ENCODE measurements at places on chromosomes 2 and 18.
A peak's percentile ranks its signal among the peaks of the same experiment; 100 is the strongest.

DNA sequence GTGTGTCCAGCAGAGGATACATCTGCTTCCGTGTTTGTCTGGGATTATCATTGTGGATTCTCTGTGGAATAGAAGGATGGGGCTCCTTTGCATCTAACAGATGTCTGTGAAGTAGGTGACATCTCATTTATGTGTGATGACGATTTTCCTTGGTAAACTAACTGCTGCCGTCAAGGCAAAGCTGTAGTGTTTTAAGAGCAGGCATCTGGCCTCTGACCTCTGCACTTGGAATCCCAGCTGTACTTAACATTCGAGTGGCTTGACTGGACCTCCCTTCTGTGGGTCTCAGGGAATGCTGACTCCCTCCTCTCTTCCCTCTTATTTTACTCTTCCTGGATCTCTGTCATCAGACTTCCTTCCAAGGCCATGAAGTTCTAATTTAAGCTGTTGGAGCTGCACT lies 56.4 kb downstream of the DCDC2C start:
- H3K36me3 ChIP-seq: no peaks in the 10 kb centered on the region
- no peak overlapping the region for H3K4me3 ChIP-seq
- no peak overlapping the region for H3K27ac ChIP-seq

GRCh38 chr2:137291836-137292570 lies 526.7 kb downstream of the THSD7B start:
- no peak overlapping the region for H3K27ac ChIP-seq
- DNase-seq: no peak
- no peak overlapping the region for H3K4me3 ChIP-seq
- no peaks in the 10 kb centered on the region for H3K4me1 ChIP-seq

DNA sequence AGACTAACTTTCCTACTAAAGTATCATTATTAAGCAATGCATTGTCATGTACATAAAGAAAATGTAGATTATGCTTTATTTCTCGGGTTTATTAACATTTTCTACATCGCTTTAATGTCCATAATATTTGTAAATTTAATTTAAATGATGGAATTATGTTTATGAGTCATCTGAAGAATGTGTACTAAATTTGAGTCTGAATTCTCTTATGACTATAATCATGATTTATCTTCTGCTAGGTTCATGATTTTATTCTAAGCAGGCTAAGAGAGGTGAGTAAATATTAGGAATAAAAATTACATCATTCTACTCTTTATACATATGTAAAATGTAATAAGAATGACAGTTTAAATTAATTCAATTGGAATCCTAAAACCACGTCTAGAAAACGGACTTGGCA lies 206.3 kb upstream of the NOL4 start:
- H3K4me3 ChIP-seq: no peak overlapping the region
- no peak overlapping the region for H3K27ac ChIP-seq
- H3K36me3 ChIP-seq: no peaks in the 10 kb centered on the region
- DNase-seq: no peak
- H3K27me3 ChIP-seq: no peaks in the 10 kb centered on the region

GRCh38 chr2:230162981-230163380 lies 56.8 kb downstream of the SP110 start:
- no peaks in the 10 kb centered on the region for H3K27me3 ChIP-seq
- H3K36me3 ChIP-seq: peaks cover 19% of the 10 kb centered on the region
- H3K4me1 ChIP-seq: peaks cover 2% of the 10 kb centered on the region
- H3K27ac ChIP-seq: no peak overlapping the region

DNA sequence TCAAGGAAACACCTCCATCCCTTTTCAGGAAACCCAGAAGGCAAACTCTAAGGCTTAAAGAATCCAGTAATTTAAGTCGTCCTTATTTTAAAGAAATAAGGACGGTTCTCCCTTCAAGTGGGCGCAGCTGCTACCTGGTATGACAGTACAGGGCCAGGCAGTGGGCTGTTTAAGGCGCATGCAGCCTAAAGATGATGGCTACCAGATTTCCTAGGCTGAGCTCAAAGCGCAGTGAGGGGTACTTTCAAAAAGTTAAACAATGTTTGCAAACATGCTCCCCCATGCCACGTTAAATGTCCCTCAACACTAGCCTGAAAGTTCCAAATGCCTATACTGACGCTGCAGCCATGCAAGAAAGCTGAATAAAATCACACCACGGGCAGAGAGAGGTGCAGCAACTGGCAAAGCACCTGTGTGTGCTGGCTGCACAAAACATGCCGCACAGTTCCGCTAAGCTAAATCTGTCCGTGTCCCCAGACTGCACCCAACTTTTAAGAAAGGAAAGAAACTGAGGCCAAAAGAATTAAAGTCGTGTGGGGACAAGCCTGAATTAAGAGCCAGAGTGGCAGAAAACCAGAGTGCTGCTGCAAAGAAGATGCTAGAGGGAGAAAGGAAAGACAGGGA lies 583 bp downstream of the HIBCH start:
- H3K27me3 ChIP-seq: no peaks in the 10 kb centered on the region
- DNase-seq: peak; percentile 36
- H3K4me3 ChIP-seq: peak overlapping the region; percentile 87
- H3K36me3 ChIP-seq: peaks cover 4% of the 10 kb centered on the region
- H3K4me1 ChIP-seq: peaks cover 55% of the 10 kb centered on the region
- H3K27ac ChIP-seq: peak overlapping the region; percentile 94

GRCh38 chr2:203685081-203685621 lies 21.3 kb upstream of the CD28 start:
- no peak overlapping the region for H3K27ac ChIP-seq
- no peak overlapping the region for H3K4me3 ChIP-seq
- no peaks in the 10 kb centered on the region for H3K27me3 ChIP-seq
- no peaks in the 10 kb centered on the region for H3K36me3 ChIP-seq

DNA sequence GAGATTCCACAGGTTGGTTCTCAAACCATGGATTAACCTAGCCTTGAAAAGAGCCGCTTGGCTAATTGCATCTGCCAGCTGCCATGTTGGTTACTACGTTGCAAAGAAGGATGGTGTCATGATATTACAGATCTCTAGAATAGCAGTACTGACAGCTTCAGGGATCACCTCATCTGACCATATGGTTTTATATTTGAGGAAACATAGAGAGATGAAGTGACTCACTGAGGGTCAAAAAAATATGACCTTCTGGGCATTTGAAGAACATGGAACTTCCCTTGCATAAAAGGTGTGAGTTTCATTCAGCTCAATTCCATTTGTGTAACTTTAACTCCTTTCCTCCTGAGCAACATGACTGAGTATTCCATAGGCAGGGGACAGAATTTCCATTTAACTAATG lies 242.3 kb downstream of the SETBP1 start:
- no peak for DNase-seq
- H3K27ac ChIP-seq: no peak overlapping the region
- peaks cover 3% of the 10 kb centered on the region for H3K4me1 ChIP-seq
- H3K36me3 ChIP-seq: no peaks in the 10 kb centered on the region
- H3K27me3 ChIP-seq: peaks cover 2% of the 10 kb centered on the region
- no peak overlapping the region for H3K4me3 ChIP-seq

GRCh38 chr2:133942398-133942797 lies 311.5 kb upstream of the MGAT5 start:
- no peak for DNase-seq
- H3K27me3 ChIP-seq: peaks cover 5% of the 10 kb centered on the region
- no peaks in the 10 kb centered on the region for H3K36me3 ChIP-seq
- H3K27ac ChIP-seq: no peak overlapping the region

DNA sequence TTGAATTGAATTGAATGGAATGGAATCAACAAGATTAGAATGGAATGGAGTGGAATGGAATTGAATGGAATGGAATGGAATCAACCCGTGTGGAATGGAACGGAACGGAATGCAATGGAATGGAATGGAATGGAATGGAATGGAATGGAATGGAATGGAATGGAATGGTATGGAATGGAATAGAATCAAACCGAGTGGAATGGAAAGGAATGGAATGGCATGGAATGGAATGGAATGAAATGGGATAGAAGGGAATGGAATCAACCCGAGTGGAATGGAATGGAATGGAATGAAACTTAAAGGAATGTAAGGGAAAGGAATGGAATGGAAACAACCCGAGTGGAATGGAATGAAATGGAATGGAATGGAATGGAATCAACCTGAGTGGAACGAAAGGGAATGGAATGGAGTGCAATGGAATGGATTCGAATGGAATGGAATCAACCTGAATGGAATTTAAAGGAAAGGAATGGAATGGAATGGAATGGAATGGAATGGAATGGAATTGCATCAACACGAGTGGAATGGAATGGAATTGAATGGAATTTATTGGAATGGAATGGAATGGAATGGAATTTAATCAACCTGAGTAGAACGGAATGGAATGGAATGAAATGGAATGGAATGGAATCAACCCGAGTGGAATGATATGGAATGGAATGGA lies 1146.6 kb downstream of the RPIA start:
- DNase-seq: no peak
- H3K27me3 ChIP-seq: no peaks in the 10 kb centered on the region
- no peak overlapping the region for H3K27ac ChIP-seq
- H3K36me3 ChIP-seq: peaks cover 17% of the 10 kb centered on the region
- H3K4me3 ChIP-seq: no peak overlapping the region
- no peaks in the 10 kb centered on the region for H3K4me1 ChIP-seq

- peaks cover 13% of the 10 kb centered on the region for H3K27me3 ChIP-seq
- no peak overlapping the region for H3K27ac ChIP-seq
- H3K4me3 ChIP-seq: no peak overlapping the region
Measured at GRCh38 chr2:15745907-15746702, 154.4 kb downstream of the DDX1 start.

GRCh38 chr2:96344011-96344410 lies 8.4 kb downstream of the NCAPH start:
- H3K36me3 ChIP-seq: peaks cover 68% of the 10 kb centered on the region
- H3K4me3 ChIP-seq: no peak overlapping the region
- peaks cover 67% of the 10 kb centered on the region for H3K4me1 ChIP-seq
- H3K27me3 ChIP-seq: no peaks in the 10 kb centered on the region
- DNase-seq: peak; percentile 77

DNA sequence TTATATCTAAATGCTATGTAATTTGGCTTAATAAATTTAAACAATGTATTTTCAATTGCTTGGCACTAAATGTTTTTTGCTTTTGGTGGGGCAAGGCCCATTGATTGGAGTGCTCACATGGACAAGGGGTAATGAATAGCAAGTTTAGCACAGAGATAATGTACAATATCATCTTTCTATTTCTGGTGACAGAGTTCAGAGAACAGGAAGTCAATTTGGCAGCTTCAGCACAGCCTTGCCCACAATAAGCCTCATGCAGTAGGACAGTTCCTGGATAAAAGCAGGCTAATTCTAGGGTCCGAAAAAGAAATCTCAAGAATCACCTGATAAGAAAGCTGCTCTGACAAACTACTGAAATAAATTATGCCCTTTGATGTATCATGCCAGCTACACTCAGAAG lies 443.9 kb upstream of the FSHR start:
- H3K27me3 ChIP-seq: no peaks in the 10 kb centered on the region
- no peak overlapping the region for H3K27ac ChIP-seq
- no peaks in the 10 kb centered on the region for H3K36me3 ChIP-seq
- no peaks in the 10 kb centered on the region for H3K4me1 ChIP-seq
- no peak overlapping the region for H3K4me3 ChIP-seq

- DNase-seq: no peak
- H3K4me1 ChIP-seq: no peaks in the 10 kb centered on the region
- no peaks in the 10 kb centered on the region for H3K36me3 ChIP-seq
- no peak overlapping the region for H3K27ac ChIP-seq
Measured at GRCh38 chr2:124254621-124255020, 229.5 kb downstream of the CNTNAP5 start.

- no peaks in the 10 kb centered on the region for H3K27me3 ChIP-seq
- H3K4me3 ChIP-seq: no peak overlapping the region
- DNase-seq: no peak
- peaks cover 10% of the 10 kb centered on the region for H3K4me1 ChIP-seq
- H3K36me3 ChIP-seq: no peaks in the 10 kb centered on the region
Measured at GRCh38 chr2:161063946-161064306, 96.3 kb upstream of the TANK start.

DNA sequence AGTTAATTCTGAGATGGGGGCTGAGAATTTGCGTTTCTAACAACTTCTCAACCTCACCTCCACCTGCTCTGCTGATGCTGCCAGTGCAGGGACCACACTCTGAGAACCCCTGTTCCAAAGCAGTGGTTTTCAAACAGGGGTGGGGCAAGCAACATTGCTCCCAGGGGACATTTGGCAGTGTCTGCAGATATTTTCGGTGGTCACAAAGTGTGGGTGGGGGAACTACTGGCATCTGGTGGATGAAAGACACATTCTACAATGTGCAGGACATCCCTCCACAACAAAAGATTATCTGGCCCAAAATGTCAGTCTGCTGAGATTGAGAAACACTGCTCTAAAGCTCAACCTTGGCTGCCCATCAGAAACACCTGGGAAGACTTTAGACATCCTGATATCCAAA lies 188.7 kb upstream of the SATB2 start:
- peaks cover 4% of the 10 kb centered on the region for H3K27me3 ChIP-seq
- no peak overlapping the region for H3K27ac ChIP-seq
- H3K4me1 ChIP-seq: no peaks in the 10 kb centered on the region
- H3K36me3 ChIP-seq: no peaks in the 10 kb centered on the region
- DNase-seq: no peak

DNA sequence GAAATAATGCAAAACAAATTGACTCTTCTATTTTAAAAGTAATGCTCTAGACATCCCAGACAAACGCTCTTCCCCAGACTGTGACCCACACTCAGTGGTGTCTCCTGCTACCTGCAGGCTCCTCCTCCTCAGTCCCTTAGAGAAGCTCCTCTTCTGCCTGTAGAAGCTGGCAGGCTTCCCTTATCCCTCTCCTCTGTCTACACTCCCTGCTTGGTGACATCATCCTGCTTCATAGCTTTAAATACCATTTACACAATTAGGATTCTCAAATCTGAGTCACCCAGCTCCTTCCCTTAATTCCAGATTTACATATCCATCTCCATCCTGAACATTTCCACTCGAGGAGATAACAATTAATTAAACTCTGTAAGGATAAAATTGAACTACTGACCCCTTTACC lies 167.9 kb downstream of the FBXO15 start:
- no peaks in the 10 kb centered on the region for H3K36me3 ChIP-seq
- no peak overlapping the region for H3K27ac ChIP-seq
- H3K4me1 ChIP-seq: no peaks in the 10 kb centered on the region

DNA sequence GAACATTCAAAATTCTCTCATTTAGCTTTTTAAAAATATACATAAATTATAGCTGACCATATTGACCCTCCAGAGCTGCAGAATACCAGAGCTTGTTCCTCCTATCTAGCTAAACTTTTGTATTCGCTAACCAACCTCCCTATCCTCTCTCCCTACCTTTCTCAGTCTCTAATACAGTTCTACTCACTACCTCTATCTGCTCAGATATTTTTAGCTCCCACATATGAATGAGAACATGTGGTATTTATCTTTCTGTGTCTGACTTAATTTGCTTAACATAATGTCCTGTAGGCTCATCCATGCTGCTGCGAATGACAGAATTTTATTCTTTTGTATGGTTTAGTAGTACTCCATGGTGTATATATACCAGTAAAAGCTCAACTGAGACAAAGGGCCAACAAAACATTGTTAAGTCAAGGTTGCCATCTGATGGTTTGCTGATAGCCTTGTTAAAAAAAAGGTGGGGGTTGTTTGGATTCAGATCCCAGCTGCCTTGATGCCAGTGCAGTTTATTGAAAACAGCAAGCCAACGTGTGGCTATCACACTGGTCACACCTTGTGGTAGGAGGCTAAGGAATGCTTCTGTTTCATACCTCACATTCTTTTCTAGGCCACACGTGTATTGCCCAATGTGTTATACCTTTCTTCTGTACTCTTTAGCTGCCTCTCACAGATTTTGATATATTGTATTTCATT lies 101.5 kb downstream of the VWA3B start:
- no peak for DNase-seq
- no peak overlapping the region for H3K27ac ChIP-seq
- no peak overlapping the region for H3K4me3 ChIP-seq
- peaks cover 7% of the 10 kb centered on the region for H3K27me3 ChIP-seq
- H3K4me1 ChIP-seq: no peaks in the 10 kb centered on the region
- no peaks in the 10 kb centered on the region for H3K36me3 ChIP-seq

- H3K36me3 ChIP-seq: no peaks in the 10 kb centered on the region
- no peak overlapping the region for H3K4me3 ChIP-seq
- H3K4me1 ChIP-seq: peaks cover 4% of the 10 kb centered on the region
Measured at GRCh38 chr2:33068261-33068660, 121.5 kb downstream of the LTBP1 start.

Data from activated CD4-positive, alpha-beta memory T cell treated with anti-CD3 and anti-CD28 coated beads for 36 hours (primary cell).